ENCODE measurements at places on chromosomes 2 and 18.
A peak's percentile ranks its signal among the peaks of the same experiment; 100 is the strongest.

GRCh38 chr2:70381821-70382220, 80.0 kb upstream of the FAM136A start:
- DNase-seq = no peak

GRCh38 chr2:86062043-86062442, 43.6 kb downstream of the POLR1A start:
- no peak for DNase-seq

GRCh38 chr18:48839819-48840490, 110.8 kb downstream of the SMAD7 start:
- no peak for DNase-seq

GRCh38 chr2:213161759-213162515, 10.5 kb upstream of the IKZF2 start:
- DNase-seq = no peak

- DNase-seq = no peak
Measured at GRCh38 chr2:201150454-201151020, 32.4 kb upstream of the CASP10 start.

DNA sequence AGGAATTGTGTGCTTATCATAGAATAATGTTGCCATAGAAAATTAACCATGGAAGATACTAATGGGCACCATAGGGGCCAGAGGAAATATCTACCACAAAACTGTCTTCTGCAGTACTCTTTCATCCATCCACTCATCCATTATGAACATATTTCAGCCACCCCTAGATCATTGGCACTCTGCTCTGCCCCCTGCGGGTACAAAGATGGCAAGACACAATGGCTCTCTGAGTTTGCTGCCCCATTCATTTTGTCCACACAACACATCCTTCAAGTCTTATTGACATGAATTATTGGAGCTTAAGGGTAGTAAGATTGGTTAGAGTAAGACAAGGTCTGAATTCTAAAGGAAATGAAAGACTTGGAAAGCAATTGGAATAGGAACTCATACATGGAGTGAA, 1224.7 kb upstream of the CELF4 start:
- no peak for DNase-seq

DNA sequence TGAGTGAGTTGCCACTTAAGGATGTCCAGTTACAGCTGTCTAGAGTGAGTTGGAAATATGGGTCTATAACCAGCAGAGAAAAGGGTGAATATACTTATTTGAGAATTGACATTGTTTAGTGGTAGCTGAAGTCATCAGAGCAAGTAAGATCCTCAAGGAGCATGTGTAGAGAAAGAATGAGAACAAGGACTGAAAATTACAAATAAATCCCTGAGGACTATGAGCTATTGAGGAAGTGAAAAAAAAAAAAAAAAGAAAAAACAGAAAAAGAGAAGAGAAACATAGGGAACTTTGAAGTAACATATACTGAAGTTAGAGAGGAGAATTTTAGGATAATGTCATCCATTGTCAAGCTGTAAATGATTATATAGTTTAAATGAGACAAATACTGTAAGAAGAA, 134.0 kb upstream of the CCDC68 start:
- no peak for DNase-seq

DNA sequence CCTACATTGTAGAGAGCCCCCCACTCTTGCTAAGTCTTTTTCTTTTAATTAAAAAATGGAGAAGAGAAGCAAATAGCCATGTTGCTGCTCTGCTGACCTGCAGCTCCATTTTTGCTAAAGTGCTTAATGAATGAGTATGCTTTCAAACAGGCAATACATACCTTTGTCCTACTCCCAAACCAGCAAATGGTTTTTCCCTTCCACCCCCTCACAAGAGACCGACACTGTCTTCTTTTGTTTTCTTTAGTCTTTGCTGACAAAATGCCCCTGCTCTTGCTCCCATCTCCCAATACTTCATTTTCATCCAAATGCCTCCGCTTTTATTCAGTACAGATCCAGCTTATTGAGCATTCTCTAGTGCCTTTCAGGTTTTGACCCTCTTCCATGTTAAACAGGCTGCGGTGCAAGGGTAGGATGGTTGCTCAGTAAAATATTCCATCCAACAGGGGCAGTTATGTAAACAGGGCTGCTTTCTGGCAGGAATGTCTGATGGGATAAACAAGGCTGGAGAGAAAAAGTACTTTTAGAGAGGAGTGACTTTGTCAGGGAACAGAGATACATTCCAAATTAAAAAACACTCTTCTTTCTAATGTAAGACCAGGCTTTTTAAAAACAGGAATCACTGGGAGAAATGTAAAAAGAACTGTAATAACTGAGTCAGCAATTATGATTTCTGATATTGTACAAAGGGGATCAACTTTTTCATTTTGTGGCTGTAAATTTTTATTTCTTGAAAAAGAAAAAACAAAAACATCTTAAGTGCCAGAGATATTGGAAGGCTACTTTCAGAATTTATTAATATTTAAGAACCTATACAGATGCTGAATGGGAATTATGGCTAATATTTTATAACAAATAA, 136.8 kb downstream of the MEP1B start:
- DNase-seq = no peak

DNA sequence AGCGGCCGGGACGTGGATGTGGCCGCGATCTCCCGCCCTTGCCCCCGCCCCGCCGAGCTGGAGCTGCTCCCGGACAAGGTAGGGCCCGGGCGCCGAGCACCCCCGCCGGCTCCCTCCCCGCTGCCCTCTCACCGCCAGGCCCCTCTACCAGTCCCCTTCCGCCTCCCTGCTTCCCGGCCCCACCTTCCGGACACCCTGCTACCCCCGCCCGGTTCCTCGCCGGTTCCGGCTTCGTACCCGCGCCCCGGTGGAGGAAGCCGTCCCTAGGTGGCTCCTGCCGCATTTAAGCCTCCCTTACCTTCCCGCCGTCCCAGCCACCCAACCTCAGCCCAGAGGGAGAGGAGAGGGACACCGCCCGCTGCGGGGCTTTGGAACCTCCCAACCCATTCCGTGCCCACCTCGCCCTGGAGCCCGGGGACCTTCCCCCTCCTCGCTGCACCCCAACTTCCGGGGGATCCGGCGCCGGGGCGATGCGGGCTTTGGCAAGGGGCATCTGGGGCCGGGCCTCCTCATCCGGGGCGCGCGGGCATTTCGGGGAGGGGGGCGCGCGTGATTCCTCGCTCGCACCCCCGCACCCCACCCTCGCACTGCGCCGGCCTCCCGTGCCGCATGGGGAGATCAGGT, 475 bp downstream of the B3GNT2 start:
- peak; percentile 58 for DNase-seq

- no peak for DNase-seq
Measured at GRCh38 chr2:60311524-60311923, 241.9 kb downstream of the BCL11A start.

DNA sequence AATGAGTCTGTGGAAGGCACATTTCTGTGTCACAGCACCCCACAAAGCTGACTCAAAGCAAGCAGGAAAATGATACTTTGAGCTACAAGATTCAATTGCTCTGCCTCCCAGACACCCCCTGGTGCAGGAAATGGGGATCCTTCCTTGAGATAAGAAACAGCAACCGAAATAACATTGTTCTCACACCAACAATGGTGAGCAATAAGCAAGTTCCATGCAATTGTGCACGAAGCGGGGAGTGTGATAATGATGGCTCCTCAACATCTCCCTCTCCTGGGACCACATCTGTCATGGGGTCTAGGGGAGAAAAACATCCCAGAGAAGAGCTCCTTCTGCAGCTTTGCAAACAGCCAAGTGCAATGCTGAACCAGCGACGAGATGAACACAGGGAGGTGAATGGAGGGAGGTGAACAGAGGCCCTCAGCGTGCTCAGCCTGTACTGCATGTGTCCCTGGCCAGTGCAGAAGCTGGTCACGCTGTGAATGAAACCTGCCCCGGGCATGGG, 67.7 kb downstream of the PDCL3 start:
- DNase-seq = no peak

DNA sequence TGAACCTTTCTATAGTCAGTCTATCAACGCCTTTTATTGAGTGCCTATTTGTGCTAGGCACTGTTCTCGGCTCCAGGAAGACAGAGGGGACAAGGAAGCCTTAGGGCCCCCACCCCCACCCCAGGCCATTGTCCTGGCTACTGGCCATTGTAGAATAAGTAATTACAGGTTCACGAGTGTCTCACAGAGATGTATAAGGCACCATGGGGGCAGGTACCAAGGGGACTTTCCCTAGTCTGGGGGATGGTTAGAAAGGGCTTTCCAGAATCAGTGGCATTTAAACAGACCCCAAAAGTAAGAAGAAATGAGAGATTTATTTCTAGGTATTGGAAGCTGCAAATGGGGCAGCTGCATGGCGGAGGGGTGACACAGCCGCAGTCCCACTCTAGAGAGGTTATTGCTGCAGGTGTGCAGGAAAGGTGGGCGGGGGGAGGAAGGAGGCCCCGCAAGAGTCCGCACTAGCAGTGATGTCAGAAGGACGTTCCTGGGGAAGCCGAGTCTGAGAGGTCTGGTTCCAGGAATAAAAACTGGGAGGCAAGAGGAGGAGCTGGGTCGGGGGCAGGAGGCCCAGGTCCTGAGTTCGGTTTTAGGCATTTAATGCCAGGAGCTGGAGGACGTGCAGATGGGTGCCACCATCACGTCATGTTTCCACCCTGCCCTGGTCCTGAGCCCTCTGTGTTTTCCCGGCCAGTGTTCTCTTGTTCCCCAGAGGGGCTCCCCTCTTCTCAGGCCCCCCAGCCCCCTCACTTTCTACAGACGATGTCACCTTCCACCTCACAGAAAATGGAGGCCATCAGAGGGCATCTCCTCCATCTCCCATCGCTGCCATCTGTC, 30.5 kb downstream of the FOSL2 start:
- DNase-seq = no peak

GRCh38 chr2:95009412-95009811, 16.1 kb upstream of the MAL start:
- DNase-seq = no peak

- DNase-seq = no peak
Measured at GRCh38 chr2:234399451-234400246, 97.2 kb downstream of the ARL4C start.

DNA sequence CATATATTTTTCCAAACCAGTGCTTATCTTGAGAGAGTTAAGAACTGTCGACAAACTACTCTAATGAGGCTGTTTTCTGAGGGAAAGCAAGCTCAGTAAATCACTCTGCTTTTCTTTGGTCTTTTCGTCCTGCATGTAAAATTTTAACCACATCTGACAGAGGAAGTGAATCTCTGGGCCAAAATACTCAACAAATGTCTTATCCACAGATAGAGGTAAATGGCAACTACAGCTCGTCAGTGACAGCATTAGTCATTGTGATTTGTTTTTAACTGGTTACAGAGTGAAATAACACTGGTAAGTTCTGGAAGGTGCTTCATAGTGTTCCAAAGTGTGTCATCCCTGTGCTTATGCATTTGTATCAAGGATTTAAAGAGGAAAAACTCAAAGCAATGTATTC, 82.6 kb upstream of the SLC8A1 start:
- no peak for DNase-seq

DNA sequence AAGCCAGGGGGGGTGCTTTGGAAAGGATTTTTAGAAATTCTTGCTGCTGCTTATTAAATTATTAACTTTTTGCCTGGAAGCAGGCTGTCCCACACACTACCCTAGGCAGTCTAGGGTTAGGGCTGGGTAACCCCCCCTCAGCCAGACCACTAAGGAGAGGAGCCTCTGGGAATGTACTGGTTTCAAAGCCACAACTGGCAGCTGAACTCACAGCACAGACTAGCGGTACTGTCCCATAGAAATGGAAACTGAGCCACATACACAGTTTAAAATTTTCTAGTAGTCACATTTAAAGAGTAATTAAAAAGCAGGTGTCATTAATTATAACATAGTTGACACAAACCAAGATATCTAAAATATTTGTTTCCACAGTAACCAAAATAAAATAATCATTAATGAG, 50.1 kb downstream of the SPRED2 start:
- no peak for DNase-seq

GRCh38 chr18:28109781-28110560, 67.0 kb downstream of the CDH2 start:
- DNase-seq = no peak

All from activated T-cell treated with anti-CD3 and anti-CD28 coated beads for 48 hours (primary cell).